ENCODE measurements at places on chromosomes 5 and 9. TPM values are rescaled to one million over a fixed set of nuclear protein-coding genes. Genes with fewer than 3 reads are reported as not detected.
A peak's percentile ranks its signal among the peaks of the same experiment; 100 is the strongest.

PNPLA7 gene
- 0.41 TPM for total RNA-seq

CHSY3 gene
- total RNA-seq = 0.92 TPM

PCDHGB2 gene
- total RNA-seq = 0.56 TPM

ANKRD55 gene
- total RNA-seq = not detected

TARS1 gene
- 198 TPM for total RNA-seq

ADRB2 gene
- total RNA-seq = 1.6 TPM

OR4F3 gene
- total RNA-seq = not detected

GRXCR2 gene
- not detected for total RNA-seq

BAAT gene
- total RNA-seq = 0.23 TPM

DNA sequence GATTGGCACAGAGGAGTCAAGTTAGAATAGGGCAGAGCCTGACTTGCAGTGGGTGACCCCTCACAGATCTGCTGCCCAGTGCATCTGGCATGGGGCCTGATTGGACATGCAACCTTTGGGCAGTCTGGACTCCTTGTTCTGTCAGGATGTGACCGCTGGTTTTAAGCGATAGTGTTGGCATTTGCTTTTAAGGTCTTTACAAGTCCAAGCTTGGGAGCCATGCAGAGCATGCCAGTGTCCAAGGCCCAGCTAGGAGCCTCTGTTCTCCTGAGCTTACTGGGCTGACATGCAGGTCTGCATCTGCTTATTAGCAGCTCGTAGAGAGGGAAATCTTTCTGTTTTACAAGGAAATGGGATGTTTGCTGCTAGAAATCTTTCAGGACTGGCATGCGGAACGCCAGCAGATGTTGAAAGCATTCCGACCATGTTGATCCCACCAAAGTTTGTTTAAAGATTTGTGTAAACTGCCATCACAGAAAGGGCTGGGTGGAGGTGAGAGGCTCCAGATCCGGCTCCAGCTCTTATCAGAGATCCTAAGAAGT, 27.5 kb downstream of the GADD45G start:
- no peak for ATAC-seq

GRCh38 chr9:120532475-120532874, 47.5 kb downstream of the CDK5RAP2 start:
- ATAC-seq = peak; percentile 85

GRCh38 chr5:164504141-164504772, 998.8 kb downstream of the MAT2B start:
- ATAC-seq = peak; percentile 32

GRCh38 chr5:94941122-94941755, 322.8 kb downstream of the SLF1 start:
- no peak for ATAC-seq

- no peak for ATAC-seq
These were observed 165.2 kb downstream of the PDE4D start for GRCh38 chr5:59728356-59728755.

- ATAC-seq = no peak
These were observed 408.8 kb upstream of the IRX1 start for GRCh38 chr5:3186736-3187405.

DNA sequence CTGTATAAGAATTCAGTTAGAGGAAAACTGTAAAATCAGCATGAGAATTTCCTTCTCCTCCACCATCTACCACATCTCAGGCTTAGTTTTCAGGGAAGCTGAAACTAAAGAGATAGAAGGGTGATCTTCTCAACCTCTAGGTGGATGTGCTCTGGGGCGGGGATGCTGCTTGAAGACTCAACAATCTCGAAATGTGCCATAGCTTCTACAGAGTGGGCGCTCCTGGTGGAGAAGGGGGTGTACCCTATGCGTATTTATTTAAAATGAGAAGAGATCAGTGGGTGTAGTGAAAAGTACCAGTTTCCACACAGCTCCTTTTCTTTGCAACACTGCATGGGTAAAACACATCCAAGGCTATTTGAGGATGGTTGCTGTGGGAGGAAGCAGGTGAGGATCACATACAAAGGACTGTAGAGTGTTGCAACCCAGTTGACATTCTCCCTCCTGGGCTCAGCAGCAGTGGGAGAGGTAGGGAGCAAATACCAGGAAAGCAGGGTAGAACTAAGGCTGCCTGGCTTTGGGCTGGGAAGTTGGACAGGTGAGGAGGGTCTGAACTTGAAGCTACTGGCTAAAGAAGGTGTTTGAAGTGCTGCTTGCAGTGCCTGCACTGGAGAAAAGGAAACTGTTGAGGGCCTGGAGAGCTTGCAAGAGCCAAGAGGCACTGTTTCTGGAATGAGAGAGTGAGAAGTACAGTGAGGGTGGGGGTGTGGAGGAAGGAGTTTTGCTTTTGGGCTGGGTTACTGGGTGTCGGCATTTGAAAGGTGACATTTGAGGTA, 73.1 kb downstream of the MAST4 start:
- ATAC-seq = no peak

DNA sequence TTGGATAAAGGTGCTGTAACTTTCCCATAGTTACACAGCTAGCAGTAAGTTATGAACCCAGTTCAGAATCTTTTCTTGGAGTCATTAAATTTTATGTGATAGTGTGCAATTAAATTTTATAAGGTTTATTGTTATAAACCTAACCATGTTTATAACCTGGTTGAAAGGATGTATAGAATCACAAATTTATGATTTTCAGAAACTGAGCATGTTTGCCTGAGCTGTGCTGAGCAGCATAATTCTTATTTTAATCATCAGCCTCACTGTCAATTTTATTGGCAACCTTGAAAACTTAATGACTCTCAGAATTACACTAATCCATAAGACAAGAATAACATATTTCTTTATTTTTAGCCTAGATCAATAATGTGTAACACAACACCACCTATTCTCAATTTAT, 46.9 kb downstream of the ADAMTS19 start:
- ATAC-seq = no peak

GRCh38 chr5:68134033-68134668, 81.4 kb upstream of the PIK3R1 start:
- ATAC-seq = no peak

DNA sequence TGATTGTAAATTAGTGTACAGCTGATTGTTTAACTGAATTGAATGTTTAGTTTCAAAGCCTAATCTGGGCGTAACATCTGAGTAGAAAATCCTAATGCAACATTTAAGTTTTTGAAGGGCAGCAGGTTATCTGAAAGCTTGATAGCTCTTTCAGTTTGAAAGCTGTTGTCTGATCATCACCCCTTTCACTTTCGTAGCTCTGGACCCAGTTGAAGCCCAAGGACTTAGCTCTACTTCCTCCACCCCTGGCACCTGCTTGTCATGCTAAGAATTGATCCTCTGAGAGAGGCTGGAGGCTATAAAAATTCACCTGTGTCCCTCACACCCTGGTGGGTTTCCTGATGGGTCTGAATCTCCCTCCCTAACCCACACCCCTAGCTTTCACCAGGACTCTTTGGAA, 86.0 kb downstream of the ZFAND5 start:
- ATAC-seq = no peak

DNA sequence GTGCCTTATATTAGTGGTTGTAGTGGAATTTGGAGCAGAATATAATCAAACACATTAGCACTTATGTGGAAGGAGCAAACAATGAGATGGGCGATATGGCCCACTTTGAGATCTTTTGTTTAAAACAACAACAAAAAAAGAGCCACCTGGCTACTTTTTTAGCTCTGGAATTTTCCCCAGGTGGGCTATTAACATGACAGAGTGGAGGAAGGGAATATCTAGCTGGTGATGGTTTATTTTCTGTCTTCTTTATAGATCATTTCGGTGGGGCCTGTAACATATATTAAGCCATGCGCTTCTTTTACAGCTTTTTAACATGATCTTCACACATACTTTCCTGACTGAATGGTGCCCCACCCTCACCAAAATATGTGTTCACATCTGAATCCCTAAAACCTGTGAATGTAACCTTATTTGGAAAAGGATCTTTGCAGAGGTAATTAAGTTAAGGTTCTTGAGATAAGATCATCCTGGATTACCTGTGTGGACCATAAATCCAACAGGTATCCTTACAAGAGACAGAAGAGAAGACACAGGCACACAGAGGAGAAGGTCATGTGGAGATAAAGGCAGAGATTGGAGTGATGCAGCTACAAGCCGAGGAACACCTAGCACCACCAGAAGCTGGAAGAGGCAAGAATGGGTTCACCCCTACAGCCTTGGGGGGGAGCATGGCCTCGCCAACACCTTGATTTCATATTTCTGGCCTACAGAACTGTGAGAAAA, 16.6 kb upstream of the ENTREP1 start:
- ATAC-seq = no peak

GRCh38 chr5:158861366-158861765, 238.3 kb downstream of the EBF1 start:
- ATAC-seq = no peak

GRCh38 chr5:62771341-62771740, 192.7 kb downstream of the LRRC70 start:
- no peak for ATAC-seq

- ATAC-seq = no peak
These were observed 14.8 kb downstream of the STXBP1 start for GRCh38 chr9:127626752-127627493.

GRCh38 chr9:33403941-33404787, 1.8 kb upstream of the AQP7 start:
- ATAC-seq = no peak

DNA sequence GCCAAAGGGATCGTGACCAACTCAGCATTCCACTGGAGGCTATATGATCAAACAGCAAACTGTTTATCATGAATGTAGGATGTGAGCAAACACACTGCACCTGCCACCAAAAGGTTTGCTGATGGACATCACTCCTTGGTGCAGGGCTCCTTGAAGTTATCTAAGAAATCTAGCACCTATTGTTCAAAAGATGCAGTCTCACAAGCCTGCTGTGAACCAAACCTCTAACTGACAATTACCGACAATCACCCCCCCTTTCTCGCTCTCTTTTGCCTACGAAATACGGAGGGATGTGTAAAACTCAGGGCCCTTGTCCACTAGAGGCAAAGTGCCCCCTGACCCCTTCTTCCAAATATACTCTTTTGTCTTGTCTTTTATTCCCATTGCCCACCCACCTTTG, 2.5 kb upstream of the CLTA start:
- ATAC-seq = no peak

DNA sequence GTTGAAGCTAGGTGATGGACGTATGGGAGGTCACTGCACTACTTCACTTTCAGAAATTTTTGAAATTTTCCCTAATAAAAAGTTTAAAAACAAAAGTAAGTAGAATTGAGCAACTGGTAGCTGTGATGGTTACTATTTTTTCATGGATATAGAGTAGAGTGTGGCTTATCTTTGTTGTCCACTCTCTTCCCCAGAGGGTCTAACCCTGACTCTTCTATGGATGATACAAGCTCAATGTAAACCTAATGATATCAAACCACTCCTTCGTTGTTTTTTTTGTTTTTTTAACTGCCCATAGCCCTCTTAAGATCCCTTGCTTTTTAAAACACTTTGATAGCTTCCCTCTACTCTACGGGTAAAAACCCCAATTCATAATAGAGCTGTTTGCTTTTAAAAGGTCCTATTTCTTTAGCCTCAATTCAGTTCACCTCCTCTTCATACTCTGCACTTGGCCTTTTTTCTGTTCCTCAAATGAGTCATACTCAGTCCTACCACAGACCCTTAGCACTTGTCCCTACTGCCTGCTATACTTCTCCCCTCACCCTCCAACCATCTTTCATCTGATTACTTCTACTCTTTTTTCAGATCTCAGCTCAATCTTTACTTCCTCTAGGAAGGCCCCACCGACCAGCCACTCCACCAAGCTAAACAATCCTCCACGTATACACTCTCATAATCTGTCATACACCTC, 2.6 kb downstream of the HDAC3 start:
- no peak for ATAC-seq

Data from motor neuron (in vitro differentiated cells).